Motor neuron (in vitro differentiated cells): ENCODE measurements at places on chromosomes 6 and 20. TPM values are rescaled to one million over a fixed set of nuclear protein-coding genes. Genes with fewer than 3 reads are reported as not detected.
A peak's percentile ranks its signal among the peaks of the same experiment; 100 is the strongest.

RIPOR3 gene
- total RNA-seq: 3.4 and 3.9 TPM in 2 replicates

CPXM1 gene
- 29.9 and 33.9 TPM in 2 replicates for total RNA-seq

SPDEF gene
- 0.43 and 0.52 TPM in 2 replicates for total RNA-seq

EFCAB8 gene
- total RNA-seq: not detected in 2 replicates

DNA sequence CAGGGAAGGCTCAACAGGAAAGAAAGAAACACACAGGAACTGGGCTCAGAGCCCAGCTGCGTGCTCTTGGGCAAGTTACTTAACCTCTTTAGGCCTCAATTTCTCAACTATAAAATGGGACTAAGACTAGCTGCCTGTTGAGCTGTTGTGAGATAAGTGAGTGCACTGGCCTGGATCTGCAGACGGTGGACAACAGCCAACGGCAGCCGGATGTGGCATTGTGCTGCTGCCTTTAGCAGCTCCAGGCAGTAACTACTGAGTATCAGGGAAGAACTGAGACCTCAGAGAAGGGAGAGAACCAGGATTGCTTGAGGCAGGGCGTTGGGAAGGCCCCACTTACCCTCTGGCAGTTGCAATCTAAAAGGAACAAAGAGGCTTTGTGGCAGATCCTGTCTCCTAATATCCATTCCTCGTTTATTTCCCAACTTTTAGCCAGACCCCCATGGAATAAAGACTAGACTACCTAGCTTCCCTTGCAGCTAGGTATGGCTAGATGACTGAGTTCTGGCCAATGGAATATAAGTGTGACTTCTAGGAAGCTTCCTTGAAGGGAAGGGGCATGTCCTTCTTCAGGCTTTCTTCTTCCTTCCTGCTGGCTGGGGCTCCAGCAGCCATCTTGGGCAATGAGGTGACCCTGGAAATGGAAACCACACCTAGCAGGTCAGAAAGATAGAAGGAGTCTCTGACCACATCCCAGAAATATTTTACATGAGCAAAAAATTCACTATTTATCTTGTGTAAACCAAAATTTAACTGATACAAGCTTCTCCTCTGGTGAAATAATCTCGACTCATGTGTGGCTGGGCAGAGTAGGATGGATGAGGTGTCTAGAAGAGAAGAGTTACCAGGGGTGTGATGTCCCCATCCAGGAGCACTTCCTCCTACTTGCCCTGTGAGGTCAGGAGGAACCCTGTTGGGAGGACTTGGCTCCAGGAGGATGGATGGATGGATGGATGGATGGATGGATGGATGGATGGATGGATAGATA is 67.6 kb downstream of the MRPL14 start:
- ATAC-seq: no peak

- ATAC-seq: no peak
These were observed 918 bp downstream of the EIF6 start for GRCh38 chr20:35283441-35284266.

DNA sequence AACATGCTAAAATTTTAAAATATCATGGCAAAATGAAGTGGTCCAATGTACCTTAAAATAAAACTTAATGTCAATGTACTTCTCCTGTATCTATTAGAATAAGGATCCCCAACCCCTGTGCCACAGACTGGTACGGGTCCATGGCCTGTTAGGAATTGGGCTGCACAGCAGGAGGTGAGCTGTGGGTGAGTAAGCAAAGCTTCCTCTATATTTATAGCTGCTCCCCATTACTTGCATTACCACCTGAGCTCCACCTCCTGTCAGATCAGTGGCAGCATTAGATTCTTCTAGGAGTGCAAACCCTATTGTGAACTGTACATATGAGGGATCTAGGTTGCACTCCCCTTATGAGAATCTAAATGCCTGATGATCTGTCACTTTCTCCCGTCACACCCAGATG is 86.0 kb downstream of the SLC16A10 start:
- ATAC-seq: no peak

GRCh38 chr6:39114388-39114703 is 640 bp downstream of the SAYSD1 start:
- ATAC-seq: peak; percentile 8

DNA sequence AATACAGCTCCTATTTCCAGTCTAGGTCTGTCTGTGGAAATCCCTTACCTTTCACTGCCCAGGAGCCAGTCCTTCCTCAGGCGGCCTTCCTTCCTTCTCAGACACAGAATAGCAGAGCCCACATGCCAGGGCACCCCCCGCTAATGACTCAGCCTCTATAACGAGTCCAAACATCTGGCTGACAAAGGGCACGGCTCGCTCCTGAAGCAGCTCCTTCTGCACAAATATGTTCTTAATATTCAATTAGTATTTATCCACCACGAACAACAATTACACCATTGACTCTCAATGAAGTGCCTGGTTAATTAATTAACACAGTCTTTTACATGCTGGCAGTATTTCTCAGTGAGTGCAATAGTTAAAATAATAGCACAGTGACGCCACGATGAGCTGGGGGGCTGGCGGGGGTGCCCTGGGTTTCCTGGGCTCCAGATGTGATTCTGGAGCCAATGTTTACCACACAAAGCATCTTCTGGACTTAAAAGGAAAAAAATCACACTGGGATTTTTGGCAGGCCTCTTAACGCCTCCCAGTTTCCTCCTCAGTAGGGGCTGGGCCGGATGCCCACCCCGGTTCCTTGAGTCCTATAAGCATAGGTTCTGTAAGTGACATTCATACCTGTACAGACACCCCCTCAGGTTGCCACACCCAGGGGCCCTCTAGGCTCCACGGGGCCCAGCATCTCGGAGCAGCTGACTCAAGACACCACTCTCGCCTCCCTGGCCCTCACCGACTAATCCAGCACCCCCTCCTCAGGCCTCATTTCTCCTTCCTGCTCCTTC is 158.6 kb upstream of the MLN start:
- ATAC-seq: no peak

- no peak for ATAC-seq
These were observed 18.1 kb downstream of the SPDEF start for GRCh38 chr6:34537922-34538550.
